Esophagus squamous epithelium (tissue), 5 donors: ENCODE measurements at places on chromosomes 2 and 18. TPM values are rescaled to one million over a fixed set of nuclear protein-coding genes. Genes with fewer than 3 reads are reported as not detected.

Gene SERPINB12
- total RNA-seq: 0.76 TPM

Gene IL37
- 1.3 TPM for total RNA-seq

Gene MOCOS
- total RNA-seq: 8.6 TPM

- no peak for DNase-seq
Measured at GRCh38 chr18:10285283-10285640, 169.2 kb upstream of the APCDD1 start.

Gene SERPINB3
- total RNA-seq: 349 TPM

DNA sequence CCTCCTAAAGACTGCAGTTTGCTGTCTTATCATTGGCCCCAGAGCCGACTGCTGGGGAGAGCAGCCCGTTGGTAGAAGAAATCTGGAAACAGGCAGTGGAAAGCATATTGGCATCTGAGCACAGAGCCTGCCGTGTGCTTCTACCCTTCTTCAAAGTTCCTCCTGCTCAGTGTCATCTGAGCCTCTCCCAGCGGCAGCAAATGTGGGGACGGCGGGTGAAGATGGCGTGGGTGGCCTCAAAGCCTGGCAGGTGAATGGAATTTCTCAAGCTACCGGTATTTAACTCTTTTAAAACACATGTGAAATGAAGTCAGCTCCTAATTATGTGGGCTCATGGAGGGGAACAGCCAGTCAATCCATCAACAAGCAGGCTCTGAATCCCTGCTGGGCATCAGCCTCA, 181.6 kb upstream of the PXDN start:
- DNase-seq: no peak

DNA sequence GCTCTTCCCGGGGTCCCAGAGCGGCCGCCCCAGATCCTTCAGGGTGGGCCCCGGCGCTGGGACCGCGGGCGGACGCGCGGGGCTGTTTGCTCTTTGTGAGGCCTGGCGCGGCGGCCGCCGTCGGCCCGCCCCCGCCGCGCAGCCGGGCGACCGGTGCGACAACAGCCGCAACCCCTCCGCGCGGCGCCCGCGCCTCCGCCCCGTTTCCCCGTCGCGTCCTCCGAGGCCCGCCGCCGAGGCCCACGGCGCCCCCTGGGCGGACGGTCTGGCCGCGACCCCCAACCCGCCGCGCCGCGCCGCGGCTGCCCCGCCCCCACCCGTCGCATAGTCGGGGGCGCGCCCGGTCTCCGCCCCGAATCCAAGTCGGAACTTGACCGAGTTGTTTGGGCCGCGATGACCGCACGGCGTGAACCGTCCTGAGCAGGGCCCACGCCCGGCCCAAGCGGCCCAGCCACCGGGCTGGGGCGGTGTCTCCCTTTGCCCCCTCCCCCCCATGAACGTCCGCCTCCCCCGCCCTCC, 448 bp downstream of the YPEL5 start:
- no peak for DNase-seq

- DNase-seq: no peak
Measured at GRCh38 chr18:45232061-45232460, 383.2 kb upstream of the SLC14A2 start.

Gene EFHD1
- 0.30 TPM for total RNA-seq
